ENCODE measurements at places on chromosomes 12 and 14.

- DNase-seq: no peak
Observed at GRCh38 chr14:96380735-96381134, 11.2 kb upstream of the AK7 start.

DNA sequence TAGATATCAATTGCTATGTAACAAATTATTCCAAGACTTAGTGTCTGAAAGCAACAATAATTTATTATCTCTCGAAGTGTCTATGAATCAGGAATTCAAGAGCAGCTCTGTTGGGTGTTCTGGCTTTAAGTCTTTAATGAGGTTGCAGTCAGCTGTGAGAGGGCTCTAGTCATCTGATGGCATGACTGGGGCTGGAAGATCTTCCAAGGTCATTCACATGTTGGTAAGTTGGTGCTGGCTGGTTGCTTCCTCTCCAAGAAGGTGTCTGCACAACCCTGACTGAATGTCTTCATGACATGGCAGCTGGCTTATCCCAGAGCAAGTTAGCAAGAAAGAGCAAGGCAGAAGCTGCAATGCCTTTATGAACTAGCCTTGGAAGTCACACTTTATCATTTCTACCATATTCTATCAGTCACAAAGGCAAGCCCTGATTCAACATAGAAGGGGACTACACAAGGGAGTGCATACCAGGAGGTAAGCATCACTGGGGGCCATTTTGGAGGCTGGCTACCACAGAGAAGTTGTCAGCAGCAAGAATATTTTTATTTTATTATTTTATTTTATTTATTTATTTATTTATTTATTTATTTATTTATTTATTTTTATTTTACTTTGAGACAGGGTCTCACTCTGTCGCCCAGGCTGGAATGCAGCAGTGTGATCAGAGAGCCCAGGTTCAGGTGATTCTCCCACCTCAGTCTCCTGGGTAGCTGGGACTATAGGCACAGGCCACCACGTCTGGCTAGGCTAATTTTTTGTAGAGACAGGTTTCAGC, 7.6 kb upstream of the SLC38A2 start:
- no peak for DNase-seq

DNA sequence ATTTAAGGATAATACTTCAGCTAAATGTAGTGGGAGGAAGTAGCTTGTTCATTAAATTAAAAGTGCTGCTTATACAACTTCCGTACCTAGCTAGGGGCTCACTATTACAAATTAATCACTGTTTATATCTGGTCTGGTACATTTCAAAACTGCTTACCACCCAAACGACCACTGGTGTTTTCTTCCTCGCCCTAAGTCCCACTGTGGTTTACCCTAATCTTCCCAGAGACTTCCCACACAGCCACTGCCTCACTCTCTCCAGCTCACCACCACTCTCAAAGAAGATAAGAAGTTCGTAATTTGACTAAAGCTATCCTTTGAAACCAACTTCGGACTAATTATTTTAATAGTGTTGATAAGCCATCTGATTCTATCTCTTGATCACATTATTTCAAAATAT, 62.6 kb downstream of the PLXNC1 start:
- DNase-seq: no peak

DNA sequence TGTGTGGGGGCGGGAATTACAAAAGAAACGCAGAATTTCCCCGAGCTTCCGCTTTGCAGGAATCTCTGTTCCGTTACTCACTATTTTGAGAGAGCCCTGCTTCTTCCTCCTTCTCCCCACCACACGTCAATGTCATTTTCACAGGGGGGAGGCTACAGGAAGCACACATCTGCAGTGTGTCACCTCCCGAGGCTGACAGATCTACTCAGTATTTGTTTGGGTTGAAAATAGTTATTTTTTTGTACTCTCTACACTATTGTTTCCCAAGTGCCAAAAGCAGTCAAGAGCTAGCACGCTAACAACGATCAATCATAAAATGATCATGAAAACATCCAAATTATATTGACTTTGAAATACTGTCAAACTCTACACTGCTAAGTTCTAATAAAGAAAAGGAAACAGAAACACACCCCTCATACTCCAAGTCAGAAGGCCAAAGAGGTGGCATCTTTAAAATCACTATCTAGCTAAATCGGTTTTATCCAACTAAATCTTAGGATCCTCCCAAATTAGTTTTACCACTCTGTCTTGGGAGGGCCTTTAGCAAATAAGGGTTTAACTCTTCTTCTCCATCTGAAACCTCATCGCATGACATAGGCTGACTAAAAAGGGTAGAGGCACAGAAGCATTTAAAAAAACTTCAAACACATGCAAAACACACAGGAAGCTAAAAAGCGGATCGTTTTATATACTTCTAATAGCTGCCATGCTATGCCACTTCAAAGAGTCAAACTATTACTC, 51.8 kb downstream of the FOXN3 start:
- no peak for DNase-seq

DNA sequence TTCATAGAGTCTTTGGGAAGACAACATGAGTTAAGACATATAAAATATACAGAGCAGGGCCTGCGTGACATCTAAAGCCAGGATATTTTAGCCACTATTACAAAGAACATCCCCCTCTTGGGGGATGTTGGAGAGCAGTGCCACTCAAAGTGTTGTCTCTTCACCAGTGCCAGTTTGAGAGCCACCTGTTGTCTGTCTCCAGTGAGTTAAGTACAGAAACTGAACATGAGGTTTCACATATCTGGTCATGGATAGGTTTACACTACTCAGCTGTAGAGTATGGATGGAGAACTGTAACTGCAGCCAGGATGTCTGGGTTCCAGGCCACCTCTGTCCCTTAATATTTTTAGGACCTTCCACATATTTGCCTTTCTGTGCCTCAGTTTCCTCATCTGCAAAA, 39.1 kb downstream of the RNFT2 start:
- DNase-seq: peak; percentile 37

- no peak for DNase-seq
Observed at GRCh38 chr14:74395094-74395493, 30.9 kb downstream of the SYNDIG1L start.

GRCh38 chr12:48296586-48297282, 54.0 kb downstream of the ZNF641 start:
- DNase-seq: no peak

DNA sequence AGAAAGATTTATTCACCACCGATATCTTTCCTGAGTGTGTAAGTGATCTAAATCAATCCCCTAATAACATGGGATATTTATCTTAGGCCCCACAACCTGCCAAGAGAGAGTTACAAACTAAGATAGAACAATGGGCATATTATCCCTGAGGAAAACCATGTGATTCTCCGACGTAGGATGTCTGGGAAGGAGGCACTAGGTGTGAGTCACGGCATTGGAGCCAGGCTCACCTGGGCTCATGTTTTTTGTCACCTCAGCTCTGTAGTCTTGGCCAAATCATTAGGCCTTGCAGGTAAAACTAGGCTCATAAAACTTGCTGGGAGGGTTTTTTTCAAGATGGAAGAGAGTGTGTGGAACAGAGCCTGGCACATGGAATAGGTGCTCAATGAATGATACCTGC, 129.7 kb upstream of the PLEKHG7 start:
- no peak for DNase-seq

DNA sequence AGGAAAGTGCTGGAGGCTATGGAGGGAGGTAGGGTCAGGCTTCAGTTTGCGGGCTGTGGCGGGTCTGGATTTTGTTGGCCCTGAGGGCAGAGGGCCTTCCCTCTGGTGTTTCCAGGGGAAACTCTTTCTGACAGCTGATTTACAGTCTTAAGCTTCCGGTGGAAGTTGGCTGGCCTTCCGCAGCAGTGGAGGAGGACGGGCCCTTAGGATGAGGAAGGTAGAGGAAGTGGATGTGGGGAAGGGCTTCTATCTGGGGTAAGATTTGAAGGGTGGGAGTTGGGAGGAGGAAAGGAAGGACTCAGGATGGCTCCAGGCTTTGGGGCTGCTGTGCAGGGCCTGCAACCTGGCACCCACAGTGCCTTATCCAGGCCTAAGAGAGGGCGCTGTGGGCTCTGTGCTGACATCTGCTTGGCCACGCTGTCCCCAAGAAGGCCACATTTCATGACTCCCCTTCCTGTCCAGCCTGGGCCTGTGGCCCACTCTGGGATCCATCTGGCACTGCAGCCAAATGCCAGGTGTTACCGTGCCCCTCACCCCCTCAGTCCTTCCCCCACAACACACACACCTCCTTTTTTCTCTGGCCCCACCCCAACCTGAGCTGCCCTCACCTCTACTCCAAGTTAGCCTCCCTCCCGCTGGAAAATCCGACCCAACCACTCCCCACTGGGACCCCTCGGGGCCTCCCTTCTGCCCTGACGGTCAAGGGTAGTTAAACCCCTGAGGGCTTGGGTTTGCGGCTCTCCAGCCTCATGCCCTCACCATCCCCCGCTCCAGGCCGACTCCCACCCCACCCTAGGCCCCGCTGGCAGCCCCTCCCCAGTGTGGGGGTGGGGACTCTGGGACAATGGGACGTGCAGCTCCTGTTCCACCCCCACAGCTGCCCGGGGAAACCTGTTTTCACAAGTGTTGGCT, 7.7 kb upstream of the PPP1R13B start:
- peak; percentile 68 for DNase-seq

GRCh38 chr14:74670726-74671411, 42.0 kb downstream of the AREL1 start:
- DNase-seq: no peak

- no peak for DNase-seq
Observed at GRCh38 chr14:20556500-20557211, 4.2 kb downstream of the RNASE9 start.

DNA sequence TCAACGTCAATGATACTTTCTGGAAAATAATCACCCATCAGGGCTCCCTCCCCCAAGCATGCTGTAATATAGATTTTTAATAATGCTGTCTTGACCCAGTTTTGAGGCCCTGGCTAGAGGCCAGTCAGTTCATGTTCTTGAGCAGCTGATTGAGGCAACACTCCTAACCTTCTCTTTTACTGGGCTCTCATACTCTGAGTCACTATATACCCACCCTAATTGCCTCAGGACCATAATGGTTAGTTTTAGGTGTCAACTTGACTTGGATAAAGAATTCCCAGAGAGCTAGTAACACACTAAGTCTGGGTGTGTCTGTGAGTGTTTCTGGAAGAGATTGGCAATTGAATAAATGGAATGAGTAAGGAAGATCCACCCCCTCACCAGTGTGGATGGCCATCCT, 527.0 kb upstream of the ATP2B1 start:
- DNase-seq: no peak

GRCh38 chr12:15919418-15919817, 8.3 kb downstream of the DERA start:
- no peak for DNase-seq

DNA sequence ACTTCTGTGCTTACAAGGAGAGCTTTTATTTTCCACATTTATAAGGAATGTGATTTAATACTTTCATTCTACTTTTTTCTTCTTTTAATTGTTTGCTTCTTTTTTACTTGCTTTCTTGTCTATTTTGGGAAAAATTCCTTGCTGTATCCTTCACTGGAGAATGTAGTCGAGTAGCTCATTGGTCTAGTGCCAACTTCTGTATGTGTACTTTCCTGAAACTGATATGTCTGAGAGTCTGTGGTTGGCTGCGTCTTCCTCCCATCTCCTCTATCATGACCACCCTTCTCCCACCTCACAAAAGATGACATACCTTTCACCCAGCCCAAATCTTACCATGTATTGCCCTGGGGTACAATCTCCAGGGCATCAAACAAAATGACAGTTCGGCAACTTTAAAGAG, 51.8 kb downstream of the MSRB3 start:
- DNase-seq: no peak

DNA sequence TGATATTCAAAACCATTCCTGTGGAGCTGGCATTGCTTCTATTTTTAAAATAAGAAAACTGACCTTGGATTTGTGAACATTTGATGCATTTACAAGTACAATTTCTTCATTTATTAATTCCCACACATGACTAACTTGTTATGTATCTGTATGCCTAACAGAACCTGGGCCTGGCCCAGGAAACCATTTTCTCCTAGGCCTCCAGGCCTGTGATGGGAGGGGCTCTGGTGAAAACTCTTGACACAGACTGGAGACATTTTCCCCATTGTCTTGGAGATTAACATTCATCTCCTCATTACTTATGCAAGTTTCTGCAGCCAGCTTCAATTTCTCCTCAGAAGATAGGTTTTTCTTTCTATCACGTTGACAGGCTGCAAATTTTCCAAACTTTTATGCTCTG, 42.0 kb downstream of the GLIPR1L2 start:
- DNase-seq: no peak

- DNase-seq: no peak
Observed at GRCh38 chr12:56546680-56547079, 25.1 kb downstream of the RBMS2 start.

DNA sequence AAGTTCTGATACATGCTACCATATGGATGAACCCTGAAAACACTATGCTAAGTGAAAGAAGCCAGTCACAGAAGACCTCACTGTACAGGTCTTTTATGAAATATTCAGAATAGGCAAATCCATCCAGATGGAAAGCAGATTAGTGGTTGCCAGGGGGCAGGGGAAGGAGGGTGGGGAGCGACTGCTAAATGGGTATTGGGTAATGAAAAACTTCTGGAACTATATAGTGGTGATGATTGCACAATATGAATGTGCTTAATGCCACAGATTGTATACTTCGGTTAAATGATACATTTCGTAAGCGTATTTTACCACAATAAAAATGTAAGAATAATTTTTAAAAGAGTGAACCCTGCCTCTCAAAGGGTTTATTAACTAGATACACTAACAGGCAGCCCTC, 11.8 kb upstream of the KSR2 start:
- DNase-seq: no peak

DNA sequence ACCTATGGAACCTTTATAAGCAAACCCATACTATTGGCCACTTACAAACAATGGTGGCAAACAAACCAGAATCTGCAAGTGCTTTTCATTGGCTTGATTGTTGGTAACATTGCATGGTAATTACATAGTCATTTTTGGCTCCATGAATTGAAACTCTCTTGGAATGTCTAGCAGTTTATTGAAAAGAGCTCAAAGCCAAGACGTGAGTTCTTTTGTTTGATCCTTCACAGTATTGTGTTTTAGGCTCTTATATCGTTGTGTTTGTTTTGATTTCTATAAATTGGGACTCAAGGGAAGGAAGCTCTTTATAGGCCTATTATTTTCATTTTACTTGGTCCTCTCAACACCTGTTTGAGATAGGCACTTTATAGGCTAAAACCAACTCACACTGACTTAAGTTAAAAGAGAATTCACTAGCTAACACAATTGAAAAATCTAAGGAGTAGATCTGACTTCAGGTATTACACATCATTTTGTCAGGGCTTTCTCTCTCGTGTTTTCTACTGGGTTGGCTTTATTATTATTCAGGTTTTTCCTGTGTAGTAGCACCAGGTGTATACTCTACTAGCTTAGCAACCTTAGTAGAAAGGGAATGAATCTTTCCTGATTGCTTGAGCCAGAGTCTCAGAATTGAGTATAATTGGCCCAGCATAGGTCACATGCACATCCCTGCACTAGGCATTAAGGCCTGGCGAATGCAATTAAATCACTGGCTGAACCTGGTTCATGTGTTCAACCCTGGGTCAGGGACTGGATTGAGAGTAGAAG, 341.4 kb downstream of the RAD51B start:
- no peak for DNase-seq

GRCh38 chr12:111390910-111391309, 14.8 kb upstream of the SH2B3 start:
- no peak for DNase-seq

- DNase-seq: no peak
Observed at GRCh38 chr14:95495076-95495475, 21.4 kb downstream of the SYNE3 start.

All from NCI-H187 (cell line).